ENCODE measurements at places on chromosomes 16 and 17.

DNA sequence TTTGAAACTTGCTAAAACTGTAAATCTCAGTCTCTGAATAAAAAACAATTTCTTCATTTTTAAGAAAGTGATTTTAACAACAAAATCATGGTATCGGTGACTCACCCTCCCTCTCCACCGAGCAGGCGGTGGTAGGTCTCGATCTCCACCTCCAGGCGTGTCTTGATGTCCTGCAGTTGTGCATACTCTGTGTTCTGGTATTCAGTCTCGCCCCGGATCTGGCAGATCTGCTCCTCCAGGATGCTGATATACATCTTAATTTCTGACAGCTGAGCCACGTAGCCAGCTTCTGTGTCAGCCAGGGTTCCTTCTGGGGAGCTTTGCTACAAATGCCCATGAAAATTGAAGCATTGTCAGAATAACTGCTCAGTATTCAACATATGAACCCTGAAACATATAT, 15.4 kb upstream of the KRT24 start:
- DNase-seq = no peak

DNA sequence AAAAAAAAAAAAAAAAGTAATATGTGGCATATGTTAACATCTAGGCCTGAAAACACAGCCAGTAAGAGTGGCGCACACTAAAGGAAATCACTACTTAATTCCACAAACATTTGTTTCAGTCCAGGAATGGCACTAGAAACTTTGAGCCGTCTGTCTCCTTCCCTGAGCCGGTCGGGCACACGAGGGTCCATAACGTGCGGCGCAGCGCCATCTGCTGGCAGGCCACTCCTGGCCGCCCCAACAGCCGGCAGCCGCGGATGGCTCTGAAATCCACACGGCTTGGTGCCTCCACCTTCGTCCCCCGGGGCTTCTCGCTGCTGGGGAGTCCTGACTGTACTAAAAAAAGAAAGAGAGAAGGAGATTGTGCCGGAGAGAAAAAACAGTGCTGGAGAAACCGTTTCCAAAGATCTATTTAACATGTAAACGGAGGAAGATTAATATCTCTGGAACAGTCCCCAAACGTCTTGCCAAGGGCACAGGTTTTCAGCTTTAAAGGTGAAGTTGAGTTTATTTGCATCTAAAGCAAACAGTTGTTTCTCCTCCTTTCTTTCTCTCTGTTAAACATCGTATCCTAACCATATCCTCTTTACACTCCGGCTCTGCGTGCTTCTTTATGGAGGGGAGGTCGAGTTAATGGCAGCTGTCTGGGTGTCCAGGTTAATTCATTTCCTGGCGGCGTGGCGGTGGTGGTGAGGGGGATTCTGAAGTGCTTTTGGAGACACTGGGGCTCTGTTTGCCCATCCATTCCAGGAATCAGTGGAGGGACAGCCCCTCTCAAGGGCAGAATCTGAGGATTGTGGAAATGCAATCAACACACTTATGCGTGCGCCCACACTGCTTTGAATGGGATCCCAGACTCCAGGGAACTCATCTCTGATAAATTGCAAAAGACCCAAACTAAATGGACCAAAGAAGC, 611.3 kb upstream of the SALL1 start:
- peak; percentile 65 for DNase-seq

- DNase-seq = peak; percentile 73
These were observed 17.5 kb downstream of the ABHD15 start for GRCh38 chr17:29549177-29549923.

DNA sequence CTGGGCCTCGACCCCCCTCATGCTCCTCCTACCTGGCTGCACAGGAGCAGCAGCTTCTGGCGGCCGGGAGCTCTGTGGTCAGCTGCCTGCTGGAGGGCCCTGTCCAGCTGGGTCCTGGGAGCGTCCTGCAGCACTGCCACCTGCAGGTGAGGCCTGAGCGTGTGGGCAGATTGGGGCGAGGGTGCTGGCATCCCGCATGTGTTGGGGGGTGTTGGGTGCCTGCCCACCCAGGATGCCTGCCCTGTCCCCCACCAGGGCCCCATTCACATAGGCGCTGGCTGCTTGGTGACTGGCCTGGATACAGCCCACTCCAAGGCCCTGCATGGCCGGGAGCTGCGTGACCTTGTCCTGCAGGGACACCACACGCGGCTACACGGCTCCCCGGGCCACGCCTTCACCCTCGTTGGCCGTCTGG, 16.5 kb downstream of the FCSK start:
- no peak for DNase-seq

DNA sequence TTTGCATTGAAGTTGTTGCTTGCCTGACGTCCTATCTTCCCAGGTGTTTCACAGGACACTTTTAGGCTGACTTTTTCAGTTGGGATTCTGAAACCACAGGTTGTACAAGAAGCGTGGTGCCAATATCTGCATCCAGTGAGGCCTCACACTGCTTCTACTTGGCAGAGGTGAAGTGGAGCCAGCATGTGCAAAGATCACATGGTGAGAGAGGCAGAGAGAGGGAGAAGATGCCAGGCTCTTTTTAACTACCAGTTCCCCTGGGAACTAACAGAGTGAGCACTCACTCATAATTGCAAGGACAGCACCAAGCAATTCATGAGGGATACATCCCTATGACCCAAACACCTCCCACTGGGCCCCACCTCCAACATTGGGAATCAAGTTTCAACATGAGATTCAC, 5.8 kb upstream of the ABCA6 start:
- DNase-seq = no peak

DNA sequence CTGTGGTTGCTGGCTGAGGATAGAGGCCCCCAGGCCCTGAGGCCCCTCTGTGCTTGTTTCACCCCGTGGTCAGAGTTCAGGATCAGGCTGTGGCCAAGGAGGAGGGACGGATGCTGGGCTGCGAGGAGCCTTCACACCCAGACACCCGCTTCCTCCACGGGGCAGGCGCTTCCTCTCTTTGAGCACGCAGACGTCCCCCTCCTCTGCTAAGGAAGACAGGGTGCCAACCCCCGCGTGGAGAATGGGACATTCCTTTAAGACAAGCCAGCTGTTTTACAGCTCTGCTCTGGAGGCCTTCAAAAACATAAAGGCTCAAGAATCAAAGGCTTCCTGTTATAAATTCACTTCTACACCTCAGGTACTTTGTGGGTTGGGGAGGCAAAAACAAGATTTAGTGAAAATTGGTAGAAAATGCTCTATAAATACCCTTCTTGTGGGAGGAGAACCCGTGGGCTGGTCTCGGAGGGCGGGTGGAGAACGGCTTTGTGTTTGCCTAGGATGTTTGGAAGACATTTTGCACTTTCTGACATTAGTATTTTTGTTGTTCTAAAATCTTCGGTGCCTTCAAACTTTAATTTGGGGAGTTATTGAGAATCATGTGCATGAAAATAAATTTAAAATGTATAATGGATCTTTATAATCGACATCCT, 60.8 kb upstream of the FOXF1 start:
- no peak for DNase-seq

DNA sequence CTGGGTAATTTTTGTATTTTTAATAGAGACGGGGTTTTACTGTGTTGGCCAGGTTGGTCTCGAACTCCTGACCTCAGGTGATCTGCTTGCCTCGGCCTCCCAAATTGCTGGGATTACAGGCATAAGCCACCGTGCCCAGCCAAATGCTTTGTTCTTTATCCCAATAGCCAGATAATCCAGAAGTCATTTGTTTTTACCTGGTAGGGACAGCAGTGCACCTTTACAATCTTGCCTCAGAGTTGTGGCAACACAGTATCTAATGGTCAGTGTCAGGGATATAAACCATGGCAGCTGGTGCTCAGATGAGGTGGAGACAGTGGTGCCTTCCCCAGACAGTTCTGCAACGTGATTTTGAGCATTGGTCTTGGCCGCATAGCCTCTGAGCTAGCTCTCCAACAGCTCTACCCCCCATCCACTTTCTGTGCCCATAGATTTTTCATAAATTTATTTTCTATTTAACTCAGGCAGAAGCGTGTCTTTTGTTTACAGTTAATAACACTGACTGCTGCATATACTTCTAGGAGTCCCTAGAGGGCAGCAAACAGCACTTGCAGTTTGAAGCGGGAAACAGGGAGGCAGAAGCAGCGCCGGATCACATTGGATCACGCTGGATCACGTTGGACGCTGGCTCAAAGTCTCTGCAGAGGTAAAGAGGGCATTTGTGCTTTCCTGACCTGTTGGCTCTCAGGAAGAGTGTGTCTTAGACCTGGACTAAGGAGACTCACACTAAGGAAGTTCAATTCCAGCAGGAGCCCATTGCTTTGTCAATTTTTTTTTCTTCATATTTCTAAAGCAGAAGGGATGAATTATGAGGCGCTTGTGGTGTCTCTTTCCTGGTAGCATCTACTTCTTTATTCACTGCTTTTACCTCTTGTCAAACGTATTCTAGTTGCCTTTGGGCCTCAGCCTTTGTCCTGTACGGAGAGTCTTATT, 5.1 kb upstream of the GGT6 start:
- peak; percentile 72 for DNase-seq

DNA sequence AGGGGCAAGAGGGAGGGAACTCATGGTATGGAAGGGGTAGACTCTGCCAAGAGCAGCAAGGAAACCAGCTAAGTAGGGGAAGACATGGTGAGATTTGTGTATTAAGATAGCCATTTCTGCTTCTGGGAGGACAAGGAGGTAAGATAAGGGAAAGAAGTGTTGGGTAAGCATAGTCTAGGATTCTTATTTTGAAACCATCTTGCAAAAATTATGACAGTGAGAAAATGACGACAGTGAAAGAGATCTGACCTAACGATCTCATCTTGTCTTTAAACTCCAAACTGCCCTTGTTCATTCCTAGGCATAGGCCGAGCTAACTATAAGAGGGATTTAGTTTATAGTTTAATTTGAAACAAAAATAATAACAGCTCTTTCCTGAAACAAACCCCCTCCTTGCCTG, 5.6 kb upstream of the RBL2 start:
- DNase-seq = no peak

All from renal cortical epithelial cell (primary cell).